ENCODE measurements at places on chromosomes 3 and 15.
A peak's percentile ranks its signal among the peaks of the same experiment; 100 is the strongest.

GRCh38 chr15:71121442-71121841, 6.2 kb downstream of the THSD4 start:
- DNase-seq, result no peak

- DNase-seq, result no peak
Measured at GRCh38 chr3:9216736-9217135, 32.7 kb downstream of the SRGAP3 start.

- no peak for DNase-seq
Measured at GRCh38 chr3:54376142-54376807, 253.9 kb downstream of the CACNA2D3 start.

- DNase-seq, result no peak
Measured at GRCh38 chr15:37218351-37218916, 118.1 kb upstream of the MEIS2 start.

DNA sequence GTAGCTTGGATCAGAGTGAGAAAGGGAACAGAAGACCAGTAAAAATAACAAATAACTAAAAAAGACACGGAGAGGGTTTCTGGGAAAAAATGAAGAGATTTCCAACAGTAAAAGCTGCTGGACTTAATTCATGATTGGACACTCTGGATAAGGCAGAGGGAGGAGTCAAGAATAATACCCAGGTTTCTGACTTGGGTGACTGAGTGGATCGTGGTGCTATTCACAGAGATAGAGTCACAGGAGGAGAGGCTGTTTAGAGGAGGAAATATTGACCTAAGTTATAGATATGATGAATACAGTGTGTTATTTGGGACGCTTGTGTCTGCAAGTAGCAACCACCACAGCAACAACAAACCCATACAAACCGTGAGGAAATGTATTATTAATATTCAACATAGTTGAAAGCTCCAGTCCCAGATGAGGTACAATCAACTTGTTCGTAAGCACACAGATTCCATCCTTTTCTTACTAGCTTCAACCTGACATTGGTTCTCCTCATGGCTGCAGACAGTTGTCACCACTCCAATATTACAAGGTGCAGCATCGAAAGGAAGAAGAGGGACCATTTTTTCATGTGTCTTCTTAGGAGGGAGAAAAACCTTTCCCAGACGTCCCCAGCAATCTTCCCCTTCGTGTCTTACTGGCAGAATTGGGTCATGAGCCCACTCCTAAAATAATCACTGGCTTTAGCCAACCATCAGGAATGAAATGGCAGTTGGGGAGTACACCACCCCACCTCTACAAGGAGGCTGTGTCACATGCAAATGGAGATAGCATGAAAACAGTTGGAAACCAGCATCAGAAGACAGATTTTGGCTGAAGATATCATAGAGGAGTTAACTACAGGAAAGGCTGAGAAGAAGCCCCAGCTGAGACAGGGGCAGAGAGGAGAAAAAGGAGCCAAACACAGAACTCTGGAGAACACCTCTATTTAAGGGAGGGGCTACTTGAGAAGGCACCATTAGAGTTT, 387.8 kb downstream of the SHQ1 start:
- DNase-seq, result no peak

DNA sequence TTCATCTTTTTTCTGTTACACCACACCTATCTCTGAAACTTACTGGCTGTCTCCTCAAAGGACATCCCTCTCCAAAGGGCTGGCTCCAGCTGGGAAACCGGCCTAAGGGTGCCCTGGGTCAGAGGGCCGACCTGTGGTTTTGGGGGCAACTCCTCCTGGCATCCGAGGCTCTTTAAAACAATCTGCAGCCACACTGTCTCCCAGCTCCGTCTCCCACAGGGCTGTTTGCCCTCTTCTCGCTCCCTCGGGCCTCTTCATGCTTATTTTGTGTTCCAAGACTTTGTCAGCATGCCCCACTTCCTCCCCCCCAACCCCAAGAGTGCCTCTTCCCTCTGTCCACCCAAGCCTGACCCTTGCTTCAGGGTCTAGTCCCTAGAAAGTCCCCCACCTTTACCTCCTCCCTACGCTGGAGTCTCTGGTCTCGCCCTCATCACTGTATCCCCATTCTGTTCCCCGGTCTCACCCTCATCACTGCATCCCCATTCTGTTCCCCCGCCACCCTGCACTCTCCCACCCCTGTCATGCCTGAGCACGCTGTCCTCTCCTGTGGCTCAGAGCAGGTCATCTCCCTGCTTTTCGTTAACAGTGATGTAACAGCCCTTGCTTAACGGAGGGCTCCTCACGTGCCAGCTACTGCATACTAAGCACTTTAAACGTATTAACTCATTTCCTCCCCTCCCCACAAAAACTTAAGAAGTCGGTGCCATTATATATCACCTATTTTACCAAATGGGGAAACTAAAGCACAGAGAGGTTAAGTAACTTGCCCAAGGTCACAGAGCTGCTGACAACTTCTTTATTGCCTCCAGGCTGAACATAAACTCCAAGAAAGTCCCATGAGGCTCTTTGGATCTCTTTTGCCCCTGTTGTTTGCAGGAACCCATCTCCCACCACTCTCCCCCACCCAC, 1.1 kb upstream of the CSK start:
- no peak for DNase-seq

DNA sequence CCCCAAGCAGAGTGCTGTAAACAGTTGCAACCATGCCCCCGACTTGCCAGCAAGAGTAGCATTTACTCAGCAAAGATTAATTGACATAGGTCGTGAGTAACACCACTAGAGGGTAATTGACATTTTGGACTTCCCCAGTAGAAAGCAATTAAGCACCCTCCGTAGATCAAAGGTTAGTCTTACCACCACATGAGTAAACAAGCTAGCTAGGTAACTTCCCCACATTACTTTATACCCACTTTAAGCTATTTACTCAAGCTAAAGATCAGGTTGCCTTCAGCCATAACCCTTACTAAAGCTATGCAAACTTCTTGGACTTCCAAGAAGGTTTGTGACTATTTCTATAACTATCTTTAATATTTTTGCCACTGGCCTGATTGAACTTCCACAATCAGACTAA, 1072.7 kb downstream of the OTOL1 start:
- no peak for DNase-seq

DNA sequence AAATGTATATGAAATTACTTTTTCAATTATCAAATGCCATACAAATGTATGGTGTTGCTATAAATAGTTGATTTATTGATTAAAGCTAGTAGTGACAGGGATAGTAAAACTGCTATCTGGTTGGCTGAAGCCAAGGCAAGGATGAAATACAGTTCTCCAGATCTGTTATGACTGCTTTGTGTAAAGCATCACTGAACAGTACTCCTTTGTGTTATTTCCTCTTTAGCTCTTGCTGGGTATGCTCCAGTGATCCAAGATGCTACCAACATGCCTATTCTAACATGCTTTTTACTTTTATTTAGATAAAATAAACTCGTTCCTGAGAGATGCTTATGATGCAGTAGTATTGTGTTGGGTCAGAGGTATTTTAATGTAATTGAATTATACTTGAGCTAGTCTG, 12.4 kb upstream of the UBR1 start:
- DNase-seq, result peak; percentile 58

DNA sequence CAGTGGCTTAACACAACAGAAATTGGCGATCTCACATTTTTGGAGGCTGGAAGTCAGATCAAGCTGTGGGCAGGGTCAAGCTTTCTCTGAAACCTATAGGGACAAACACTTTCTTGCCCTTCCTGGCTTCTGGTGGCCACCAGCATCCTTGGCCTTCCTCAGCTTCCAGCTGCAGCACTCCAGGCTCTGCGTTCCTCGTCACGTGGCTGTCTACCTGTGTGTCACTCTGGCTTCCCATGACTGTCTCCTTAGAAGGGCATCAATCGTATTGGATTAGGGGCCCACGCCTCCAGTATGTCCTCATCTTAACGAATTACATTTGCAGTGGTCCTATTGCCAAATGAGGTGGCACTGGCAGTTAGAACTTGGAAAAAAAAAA, 25.8 kb downstream of the DNASE1L3 start:
- DNase-seq, result no peak

DNA sequence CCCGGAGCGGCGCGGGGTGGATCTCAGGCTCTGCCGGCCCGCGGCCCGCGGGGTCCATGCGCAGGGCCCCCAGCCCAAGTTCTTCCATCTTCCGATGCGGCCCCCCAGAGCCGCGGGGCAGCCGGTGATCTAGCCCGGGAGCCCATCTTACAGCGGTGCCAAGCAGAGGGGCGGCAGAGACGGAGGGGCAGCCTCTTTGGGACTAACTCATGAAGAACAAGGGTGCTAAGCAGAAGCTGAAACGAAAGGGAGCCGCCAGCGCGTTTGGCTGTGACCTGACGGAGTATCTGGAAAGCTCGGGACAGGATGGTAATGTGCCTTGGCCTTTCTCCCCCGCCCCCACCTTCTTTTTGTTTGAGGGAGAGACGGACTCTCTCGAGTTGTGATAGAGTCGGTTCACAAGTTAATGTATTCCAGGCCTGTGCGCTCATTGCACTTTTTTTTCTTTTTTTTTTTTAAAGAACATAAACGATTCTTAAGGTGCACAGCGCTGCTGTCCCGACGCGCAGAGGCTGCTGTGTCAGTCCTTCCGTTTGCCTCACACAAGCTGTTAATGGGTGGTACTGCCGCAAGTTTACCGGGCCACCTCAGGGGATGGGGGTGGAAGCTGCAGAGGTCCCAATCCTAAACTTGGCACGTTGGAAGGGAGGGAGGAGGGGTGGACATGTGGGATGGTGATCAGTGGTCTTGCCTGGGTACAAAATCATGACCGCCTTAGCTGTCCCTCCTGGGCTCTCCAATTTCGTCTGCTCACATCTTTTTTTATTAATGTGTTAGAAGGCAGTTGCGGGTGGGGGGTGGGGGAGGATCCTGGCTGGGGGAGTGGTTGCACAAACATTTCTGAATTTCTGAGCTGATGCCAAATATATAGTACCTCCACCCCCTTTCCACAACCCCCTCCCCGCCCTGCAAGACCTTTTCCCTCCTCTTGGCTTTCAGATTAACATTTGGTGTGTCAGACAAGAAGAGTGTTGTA, 801 bp downstream of the ARHGAP31 start:
- DNase-seq, result peak; percentile 59

DNA sequence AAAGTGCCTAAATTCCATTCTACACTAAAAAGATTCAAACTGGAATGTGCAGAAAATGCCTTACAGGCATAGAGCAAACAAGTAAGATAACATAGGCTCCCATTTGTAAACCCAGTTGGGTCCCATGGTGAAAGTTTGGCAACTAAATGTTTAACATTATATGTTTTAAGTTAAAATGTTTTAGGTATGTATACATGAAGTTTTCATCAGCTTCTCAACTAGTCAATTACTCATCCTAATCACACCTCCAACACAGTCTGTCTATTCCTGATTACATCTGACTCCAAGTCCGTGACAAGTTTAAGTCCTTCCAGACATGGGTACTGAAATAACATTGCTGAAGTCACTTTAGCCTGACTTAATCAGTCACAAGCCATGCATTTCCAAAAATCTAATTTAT, 25.0 kb downstream of the MYLK start:
- DNase-seq, result no peak

- peak; percentile 9 for DNase-seq
Measured at GRCh38 chr3:179179979-179180759, 32.0 kb downstream of the PIK3CA start.

GRCh38 chr15:74336061-74337005, 31.1 kb downstream of the CYP11A1 start:
- peak; percentile 20 for DNase-seq

DNA sequence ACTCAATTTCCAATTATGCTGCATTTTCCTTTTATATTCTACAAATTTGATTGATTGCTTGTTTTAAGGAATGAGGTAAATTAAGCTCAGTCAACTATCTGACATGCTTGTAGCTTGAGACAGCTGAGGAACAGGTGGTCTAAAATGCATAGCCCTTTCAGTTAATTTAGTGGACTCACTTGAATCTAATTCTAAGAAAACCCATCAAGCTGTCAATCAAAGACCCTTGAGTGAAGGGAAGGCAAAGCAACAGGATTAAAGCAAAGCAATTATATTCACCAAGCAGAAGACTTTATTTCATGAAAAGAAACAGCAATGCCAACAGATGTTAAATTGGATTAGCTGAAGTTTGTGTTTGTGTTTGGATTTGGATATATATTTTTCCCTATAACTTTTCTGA, 228.5 kb downstream of the ARPP21 start:
- no peak for DNase-seq

- DNase-seq, result no peak
Measured at GRCh38 chr3:193553586-193553985, 1.1 kb downstream of the ATP13A4 start.

- DNase-seq, result no peak
Measured at GRCh38 chr15:28264166-28264565, 57.8 kb downstream of the HERC2 start.

GRCh38 chr15:51425517-51426040, 84.1 kb downstream of the GLDN start:
- no peak for DNase-seq

GRCh38 chr3:50605901-50606326, 5.7 kb downstream of the CISH start:
- DNase-seq, result peak; percentile 94

GRCh38 chr3:18376682-18377081, 48.5 kb downstream of the SATB1 start:
- DNase-seq, result no peak

DNA sequence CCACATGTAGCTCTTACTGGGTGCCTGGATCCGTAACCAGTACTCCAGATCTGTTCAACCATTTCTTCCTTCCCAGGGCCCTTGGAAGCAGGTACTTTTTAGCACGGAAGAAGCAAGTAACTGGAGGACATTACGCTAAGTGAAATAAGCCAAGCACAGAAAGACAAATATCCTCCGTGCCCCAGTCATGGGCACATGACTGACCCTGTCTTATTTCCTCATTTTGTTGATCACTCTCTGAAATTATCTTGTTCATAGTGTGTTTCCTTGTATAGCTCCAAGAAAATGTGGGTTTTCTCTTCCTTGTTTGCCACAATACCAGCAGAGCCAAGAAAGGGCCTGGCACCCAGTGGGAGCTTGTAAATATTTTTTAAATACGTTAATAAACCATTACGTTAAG, 32.2 kb upstream of the MTMR14 start:
- no peak for DNase-seq

DNA sequence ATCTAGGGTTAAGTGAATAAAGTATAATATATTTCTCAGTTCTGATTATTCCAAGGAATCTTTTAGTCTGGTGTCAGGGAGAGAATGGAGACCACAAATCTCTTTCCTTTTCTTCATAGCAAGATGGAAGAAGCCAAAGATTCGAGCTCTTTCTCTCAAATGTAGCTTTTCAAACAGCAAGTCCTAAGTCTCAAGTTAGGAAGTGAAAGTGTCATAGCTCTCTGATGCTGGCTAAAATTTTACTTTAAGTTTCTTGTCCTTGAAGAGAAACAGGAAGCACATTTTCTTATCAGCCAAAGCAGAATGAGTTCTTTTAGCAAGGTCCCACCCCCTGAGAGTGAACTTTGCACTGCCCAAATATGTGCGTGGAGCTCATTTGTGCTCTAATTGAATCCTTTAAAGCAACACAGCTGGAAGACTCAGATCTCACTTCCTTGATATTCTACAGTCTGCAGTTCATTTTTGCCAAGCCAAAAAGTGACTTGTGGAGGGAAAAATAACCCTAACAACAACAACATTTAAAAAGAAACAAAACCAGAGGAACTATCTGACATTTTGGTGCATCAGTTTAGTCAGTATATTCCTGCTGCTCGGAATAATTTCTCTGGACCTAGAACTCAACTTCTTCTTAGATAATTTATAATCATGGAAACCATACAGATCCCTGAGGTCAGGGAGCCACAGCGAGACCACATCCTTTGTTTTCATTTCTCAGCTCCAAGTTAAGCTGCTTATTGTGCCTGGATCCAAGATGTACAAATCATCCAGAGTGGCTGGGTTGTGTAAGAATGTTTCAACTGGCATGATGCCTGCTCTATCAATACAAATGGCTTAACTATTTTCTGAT, 238.7 kb upstream of the P2RY1 start:
- DNase-seq, result peak; percentile 50

- no peak for DNase-seq
Measured at GRCh38 chr3:6416049-6416661, 444.8 kb upstream of the GRM7 start.

GRCh38 chr15:90955624-90956273, 1.1 kb downstream of the RCCD1 start:
- DNase-seq, result no peak

All from kidney tubule cell (primary cell).